ENCODE measurements at places on chromosomes 4 and X.
A peak's percentile ranks its signal among the peaks of the same experiment; 100 is the strongest.

- no peak for DNase-seq
These were observed 109.5 kb downstream of the FRAS1 start for GRCh38 chr4:78166622-78167021.

- DNase-seq, result no peak
These were observed 23.7 kb downstream of the FHIP1A start for GRCh38 chr4:151432654-151433053.

GRCh38 chr4:26764231-26764630, 96.4 kb upstream of the STIM2 start:
- no peak for DNase-seq

- DNase-seq, result no peak
These were observed 295.5 kb downstream of the SLC7A11 start for GRCh38 chr4:137946453-137947174.

GRCh38 chr4:27176400-27176799, 315.8 kb downstream of the STIM2 start:
- DNase-seq, result peak; percentile 54

DNA sequence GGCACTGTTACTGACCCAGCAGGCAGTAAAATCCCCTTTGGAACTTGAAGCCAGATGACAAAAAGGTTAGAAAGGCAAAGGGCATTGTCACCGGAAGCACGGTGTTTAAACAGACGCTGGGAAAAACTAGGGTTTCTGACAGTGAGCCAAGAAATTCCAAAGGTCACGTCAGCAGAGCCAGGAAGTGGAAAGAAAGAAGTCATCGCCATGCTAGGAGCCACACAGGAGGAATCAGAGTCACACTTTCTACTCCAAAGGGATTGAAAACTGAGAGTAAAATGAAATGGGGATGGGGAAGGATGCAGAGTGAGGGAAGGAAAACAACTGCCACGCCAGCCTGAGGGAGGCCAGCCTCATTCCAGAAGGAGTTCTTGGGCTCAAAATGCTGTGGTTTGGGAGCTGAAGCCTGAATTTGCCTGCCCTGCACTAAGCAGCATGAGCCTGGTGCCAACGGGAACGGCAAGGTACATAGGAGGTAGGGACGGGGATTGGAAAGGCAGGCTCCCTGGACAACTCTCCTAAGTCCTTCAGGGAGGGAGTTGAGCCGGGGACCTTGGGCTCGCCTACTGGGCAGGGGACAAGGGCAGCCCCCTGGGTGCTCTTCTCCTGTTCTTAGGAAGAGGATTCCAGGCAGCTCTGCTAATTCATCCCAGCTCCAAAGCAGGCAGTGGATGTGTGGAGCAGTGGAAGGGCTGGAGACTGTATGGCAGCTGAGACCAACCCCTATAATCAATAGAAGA, 66.8 kb downstream of the SOWAHB start:
- no peak for DNase-seq

GRCh38 chr4:107166873-107167450, 130.8 kb upstream of the DKK2 start:
- no peak for DNase-seq

GRCh38 chr4:109390115-109390768, 43.4 kb upstream of the SEC24B start:
- no peak for DNase-seq

DNA sequence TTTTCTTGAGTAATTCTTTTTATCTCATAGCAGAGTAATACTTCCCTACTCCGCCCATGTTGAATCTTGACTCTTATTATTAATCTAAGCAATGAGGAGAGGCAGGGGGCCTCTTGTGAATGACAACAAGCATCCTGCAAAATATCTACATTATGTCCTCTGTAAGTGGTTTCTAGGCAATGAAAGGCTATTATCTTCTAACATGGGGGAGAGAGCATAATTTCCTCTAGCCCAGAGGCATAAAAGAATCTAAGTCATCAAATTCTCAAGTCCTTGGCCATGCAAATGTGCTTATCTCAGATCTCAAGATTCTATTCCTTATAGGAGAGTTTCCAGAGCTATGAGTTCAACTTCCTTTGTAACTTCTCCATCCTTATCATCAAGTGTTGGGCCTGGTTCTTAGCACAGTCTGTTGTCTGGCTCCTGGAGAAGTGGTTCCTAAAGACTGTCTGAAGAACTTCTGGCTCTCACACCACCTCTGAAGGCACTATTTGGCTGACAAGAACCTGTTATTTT, 423.1 kb upstream of the INTU start:
- no peak for DNase-seq

- no peak for DNase-seq
These were observed 15.0 kb downstream of the ADD1 start for GRCh38 chr4:2858451-2859217.

- DNase-seq, result no peak
These were observed 105.2 kb upstream of the HPGD start for GRCh38 chr4:174627473-174627872.

GRCh38 chr4:663046-663437, 11.0 kb downstream of the ATP5ME start:
- DNase-seq, result no peak

DNA sequence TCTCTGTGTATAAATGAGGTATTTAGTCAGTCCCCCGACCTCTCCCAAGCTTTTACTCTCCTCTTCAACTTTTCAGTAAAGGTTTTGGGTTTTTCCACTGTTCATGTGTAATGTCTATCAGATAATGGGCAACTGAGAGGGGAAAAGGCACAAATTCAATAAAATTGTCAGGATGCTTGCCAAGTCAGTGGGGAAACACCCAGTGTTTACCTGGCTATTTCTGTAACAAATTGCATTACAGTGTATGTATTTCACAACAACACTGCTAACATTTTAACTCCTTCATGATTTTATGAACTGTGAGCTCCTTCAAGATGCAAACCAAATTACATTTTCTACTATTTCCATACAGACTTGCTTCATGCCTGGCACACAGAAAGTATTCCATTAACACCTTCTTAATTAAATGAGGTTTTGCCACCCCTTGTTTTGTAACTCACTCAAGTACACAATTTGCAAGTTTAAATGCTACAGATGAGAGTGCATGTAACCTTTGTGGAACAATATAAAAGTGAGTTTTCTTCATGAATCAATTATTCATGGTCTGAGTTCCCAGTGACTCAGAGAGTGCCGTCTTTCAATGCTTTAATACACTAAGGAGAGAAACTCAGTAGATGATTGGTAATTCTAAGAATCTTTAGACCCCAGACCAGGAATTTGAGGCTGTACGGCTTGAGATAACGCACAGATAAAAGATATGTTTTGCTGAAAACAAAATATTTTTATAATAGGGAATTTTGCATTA, 149.8 kb upstream of the TLL1 start:
- no peak for DNase-seq

DNA sequence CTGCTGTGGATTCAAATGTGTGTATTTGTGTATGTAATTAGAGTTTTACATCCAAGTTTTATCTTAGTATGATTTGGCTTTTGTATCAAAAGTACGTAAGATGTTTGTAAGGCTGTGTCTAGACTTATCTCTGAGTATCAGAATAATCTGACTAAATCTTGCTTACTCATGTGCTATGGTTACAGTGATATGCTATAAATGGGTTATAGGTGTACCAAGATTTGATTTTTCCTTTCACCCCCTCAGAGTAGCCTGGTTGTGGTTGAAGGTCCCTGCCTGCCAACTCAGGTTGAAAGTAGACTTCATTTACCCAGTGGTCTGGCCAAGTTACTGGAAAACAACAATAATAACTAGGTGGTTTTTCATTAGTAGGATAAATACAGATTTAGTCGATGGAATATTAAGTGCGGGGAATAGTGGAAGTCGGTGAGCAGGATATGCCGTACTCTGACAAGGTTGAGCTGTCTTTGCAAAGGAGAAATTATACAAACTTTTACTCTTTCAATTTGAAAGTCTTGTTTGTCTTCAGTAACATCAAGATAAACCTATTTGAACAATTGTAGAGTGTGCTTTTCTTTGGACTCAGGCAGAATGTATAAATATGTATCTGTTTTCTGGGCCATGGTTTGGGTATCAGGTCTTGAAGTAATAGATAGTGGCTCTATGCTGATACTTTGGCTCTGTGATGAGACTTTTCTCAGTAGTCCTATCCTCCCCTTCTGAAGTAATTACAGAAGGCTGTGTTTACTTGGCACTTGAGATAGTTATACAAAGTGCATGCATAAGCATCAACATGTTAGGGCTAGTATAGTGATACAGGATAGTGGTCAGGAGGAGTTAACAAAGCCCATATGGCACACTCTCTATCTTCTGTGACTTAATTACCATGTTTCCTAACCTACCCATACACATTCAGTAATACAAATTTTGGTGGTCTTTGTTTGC, 23.7 kb downstream of the BMP2K start:
- peak; percentile 29 for DNase-seq

DNA sequence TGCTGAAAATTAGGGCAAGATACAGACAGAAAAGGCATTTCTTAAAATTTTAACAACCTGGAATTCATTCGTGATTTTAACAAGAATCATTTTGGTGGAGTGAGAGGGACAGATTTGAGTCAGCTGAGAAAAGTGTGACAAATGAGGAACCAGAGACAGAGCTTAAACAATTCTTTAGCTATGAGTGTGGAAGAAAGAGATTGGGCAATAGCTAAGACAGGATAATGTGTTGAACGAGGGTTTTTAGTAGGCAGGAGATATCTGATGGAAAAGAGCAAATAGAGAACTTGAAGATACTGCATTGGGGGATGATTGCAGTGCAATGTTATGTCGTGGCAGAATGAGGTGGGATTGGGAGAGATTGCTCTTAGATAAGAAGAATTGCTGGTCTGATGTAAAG, 164.2 kb upstream of the SPRY1 start:
- no peak for DNase-seq

DNA sequence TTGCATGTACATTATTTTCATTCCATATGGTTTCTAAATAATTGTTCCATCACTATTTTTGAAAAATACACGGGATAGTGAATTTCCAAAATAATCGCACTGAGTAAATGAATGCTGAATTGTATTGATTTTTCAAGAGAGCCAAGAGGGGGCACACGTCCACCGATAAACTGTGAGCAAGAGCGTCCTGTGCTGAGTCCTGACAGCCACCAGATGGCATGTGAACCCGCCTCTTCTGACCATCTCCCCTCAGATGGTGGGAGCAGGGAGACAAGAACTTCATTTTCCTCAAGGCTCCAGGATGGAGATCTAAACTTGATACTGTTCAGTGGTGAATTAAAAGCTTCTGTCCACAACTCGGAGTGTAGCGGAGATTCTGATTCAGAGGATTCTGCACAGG, 30.6 kb upstream of the IL9R start:
- peak; percentile 81 for DNase-seq

DNA sequence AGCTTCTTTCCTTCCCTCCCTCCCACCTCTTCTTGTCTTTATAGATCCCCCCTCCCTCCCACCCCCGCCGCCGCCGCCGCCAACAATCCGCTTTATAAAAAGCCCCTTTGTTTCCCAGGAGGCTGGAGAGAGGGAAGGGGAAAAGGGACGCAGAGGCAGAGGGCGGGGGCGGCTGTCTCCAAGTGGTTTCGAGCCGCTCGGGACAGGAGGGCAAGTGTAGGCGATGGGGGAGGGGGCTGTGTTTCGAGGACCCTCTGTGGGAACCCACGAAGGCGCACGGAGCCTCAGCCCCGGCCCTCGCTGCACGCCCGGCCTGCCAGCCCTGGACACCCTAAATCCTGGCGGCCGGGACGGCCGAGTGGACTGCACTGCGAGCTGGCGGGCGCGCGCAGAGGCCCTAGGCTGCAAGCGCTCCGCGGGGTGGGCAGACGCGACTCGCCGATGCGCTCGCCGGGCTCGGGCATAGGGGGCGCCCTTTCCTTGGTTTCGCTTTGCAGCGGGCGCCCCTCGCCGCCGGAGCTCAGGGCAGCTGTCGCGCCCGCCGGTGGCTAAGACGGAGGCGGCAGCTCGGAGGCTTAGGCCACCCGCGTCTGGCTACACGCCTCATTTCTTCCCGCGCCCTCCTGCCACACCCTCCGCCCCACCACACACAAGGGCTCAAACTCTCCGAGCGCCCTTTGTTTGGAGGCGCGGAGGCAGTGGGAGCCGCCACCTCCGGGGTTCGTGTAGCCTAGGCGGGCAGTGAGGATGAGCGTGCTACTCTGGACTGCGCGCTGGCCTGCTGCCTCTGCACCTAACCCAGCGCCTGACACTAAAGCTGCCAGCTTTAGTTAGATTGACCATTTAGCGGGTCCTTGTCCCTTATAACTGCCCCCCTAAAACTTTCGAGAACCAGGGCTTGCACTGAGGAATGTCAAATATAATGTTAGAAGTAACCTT, 2.2 kb downstream of the MAMLD1 start:
- DNase-seq, result peak; percentile 85

DNA sequence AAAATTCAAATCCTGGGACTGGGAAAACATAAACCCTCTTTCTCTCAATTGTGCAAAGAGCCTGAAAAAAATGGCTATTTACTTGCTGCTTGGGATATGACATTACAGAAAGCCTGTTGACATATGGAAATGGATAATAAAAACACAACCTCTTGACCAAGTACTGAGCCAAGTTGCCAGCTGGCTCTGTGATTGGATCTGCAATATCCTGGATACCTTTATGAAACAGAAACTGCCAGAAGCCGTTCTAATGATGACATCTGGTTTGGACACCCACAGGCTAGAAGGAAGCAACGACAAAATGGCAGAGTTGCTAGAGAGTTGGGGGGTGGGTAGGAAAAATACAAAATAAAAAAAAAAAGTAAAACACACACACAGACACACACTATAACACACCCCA, 481.4 kb downstream of the FAT4 start:
- peak; percentile 87 for DNase-seq

DNA sequence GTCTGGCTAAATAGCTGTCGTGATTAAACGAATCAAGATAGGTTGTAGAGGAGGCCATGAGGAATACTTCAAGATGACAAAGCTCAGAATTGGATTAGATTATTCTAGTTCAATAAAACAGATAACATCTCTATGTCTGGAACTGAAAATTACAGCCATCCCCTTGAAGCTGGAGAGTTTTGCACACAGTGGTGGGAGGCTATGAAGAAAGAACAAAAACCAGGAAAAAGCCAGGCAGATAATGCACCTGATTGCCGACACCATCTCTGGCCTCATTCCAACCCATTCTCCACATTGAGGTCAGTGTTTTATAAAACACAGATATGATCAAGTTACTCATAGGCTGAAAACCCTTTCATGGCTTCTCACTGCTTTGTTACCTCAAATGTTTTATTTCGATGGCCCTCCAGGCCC, 188.3 kb downstream of the RASL11B start:
- no peak for DNase-seq

GRCh38 chr4:77593101-77593500, 12.5 kb upstream of the CXCL13 start:
- no peak for DNase-seq

DNA sequence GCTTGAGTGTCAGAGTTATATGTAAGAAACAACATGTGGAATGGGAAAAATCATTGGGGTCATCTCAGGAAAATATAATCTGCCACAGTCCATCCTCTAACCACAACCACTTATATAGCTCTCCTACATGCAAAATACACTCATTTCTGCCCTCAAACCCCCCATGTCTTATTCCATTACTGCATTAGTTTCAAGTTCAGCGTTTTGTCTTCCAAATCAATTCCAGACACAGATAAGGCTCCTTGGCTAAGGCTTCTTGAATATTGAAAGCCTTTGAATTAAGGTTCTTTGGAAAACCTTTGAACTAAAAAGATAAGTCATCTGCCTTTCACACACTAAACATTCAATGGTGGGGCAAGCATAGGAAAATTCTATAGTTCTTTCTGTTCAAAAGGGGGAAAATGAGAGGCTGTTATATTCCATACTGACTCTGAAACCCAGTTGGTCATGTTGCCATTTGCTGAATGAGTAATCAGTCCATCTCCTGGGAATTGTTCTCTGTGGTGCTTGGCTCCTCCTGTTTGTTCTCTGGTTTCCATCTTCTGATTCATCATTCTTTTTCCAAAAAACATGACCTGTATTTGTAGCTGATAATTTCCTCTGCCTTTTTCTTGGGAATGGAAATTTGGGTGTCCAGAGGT, 218.7 kb downstream of the BMPR1B start:
- DNase-seq, result no peak

- no peak for DNase-seq
These were observed 1.5 kb downstream of the ARAP2 start for GRCh38 chr4:36242629-36243354.

Data from NCI-H524 (cell line).